ENCODE measurements at places on chromosomes 16 and 17.

- DNase-seq = no peak
These were observed 9.2 kb downstream of the SP2 start for GRCh38 chr17:47905221-47905733.

- DNase-seq = no peak
These were observed 655 bp upstream of the GPR139 start for GRCh38 chr16:20074099-20074991.

- no peak for DNase-seq
These were observed 7.7 kb downstream of the IGSF6 start for GRCh38 chr16:21644674-21645073.

DNA sequence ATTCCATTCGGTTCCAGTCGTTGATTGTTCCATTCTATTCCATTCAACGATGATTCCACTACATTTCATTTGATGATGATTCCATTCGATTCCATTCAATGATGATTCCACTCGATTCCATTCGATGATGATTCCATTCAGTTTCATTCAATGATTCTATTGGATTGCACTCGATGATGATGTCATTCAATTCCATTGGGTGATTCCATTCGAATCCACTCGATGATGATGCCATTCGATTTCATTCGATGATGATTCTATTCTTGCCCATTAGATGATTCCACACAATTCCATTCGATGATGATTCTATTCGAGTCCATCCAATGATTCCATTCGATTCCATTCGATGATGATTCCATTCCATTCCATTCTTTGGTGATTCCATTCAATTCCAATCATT, 1283.7 kb downstream of the TP53TG3F start:
- no peak for DNase-seq

GRCh38 chr17:28715217-28715616, 2.5 kb downstream of the RAB34 start:
- no peak for DNase-seq

DNA sequence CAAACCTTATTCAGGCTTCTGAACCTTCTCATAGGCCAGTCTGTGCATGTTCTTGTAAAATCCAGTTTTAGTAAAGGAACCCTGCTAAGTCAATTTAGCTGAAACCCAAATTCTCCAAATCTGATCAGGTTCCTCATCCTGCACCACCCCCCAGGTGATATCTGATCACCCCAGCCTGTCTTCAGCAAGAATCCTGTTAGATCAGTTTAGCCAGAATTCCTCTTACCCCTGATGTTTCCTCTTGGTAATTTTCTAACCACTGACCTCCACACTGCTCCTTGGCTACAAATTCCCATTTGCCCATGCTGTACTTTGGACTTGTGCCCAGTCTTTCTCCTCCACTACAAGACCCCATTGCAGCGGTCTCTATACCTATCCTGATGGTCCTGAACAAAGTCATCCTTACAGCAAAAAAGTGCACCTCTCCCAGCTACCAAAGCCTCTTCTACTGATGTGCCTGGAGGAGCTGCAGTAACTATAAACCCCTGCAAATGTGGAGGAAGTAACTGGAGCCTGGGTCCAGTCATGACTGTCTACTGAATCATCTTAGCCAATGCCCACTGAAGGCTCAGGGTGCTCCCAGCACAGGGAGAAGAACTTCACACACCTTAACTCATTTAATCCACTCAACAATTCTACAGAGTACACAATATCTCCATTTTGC, 23.8 kb downstream of the TEX14 start:
- DNase-seq = no peak

Data from CD4-positive, alpha-beta T cell treated with Interleukin-1 beta for 1 hour (primary cell).